Endothelial cell (in vitro differentiated cells): ENCODE measurements at places on chromosomes 2 and 18. TPM values are rescaled to one million over a fixed set of nuclear protein-coding genes. Genes with fewer than 3 reads are reported as not detected.

FAP gene
- total RNA-seq: not detected

- no peak overlapping the region for H3K27ac ChIP-seq
- peaks cover 8% of the 10 kb centered on the region for H3K4me1 ChIP-seq
Observed at GRCh38 chr18:46629361-46629760, 27.7 kb downstream of the LOXHD1 start.

PTRHD1 gene
- total RNA-seq: 36.0 TPM

GRCh38 chr2:120873958-120874887 is 138.6 kb downstream of the GLI2 start:
- H3K36me3 ChIP-seq: no peaks in the 10 kb centered on the region
- H3K27me3 ChIP-seq: peaks cover 5% of the 10 kb centered on the region
- peaks cover 8% of the 10 kb centered on the region for H3K4me1 ChIP-seq
- DNase-seq: no peak
- no peak overlapping the region for H3K27ac ChIP-seq
- H3K4me3 ChIP-seq: no peak overlapping the region

GRCh38 chr2:220157312-220157711 is 529.9 kb downstream of the SLC4A3 start:
- no peak overlapping the region for H3K27ac ChIP-seq
- H3K36me3 ChIP-seq: no peaks in the 10 kb centered on the region
- no peak overlapping the region for H3K4me3 ChIP-seq
- peaks cover 6% of the 10 kb centered on the region for H3K27me3 ChIP-seq
- no peaks in the 10 kb centered on the region for H3K4me1 ChIP-seq
- no peak for DNase-seq

DNA sequence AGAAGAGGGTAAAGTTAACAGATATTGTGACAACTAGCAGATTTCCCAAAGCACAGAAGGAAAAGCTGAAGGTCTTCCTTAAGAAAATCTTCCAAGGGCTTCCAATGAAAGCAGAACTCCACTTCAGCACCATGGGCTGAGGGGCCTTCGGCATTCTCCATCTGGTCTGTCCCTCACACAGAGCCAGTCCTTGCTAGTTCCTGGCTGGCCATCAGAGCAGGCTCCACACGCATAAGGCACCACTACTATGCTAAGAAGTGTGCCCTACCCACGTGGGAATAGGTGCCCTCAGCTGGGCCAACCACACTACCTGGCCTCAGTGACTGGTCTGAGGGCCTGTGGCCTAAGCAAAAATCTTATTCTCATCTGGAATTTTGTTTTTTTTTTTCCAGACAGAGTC is 73.5 kb downstream of the METTL4 start:
- no peak for DNase-seq
- no peaks in the 10 kb centered on the region for H3K36me3 ChIP-seq
- H3K4me3 ChIP-seq: no peak overlapping the region
- H3K27ac ChIP-seq: no peak overlapping the region

DNA sequence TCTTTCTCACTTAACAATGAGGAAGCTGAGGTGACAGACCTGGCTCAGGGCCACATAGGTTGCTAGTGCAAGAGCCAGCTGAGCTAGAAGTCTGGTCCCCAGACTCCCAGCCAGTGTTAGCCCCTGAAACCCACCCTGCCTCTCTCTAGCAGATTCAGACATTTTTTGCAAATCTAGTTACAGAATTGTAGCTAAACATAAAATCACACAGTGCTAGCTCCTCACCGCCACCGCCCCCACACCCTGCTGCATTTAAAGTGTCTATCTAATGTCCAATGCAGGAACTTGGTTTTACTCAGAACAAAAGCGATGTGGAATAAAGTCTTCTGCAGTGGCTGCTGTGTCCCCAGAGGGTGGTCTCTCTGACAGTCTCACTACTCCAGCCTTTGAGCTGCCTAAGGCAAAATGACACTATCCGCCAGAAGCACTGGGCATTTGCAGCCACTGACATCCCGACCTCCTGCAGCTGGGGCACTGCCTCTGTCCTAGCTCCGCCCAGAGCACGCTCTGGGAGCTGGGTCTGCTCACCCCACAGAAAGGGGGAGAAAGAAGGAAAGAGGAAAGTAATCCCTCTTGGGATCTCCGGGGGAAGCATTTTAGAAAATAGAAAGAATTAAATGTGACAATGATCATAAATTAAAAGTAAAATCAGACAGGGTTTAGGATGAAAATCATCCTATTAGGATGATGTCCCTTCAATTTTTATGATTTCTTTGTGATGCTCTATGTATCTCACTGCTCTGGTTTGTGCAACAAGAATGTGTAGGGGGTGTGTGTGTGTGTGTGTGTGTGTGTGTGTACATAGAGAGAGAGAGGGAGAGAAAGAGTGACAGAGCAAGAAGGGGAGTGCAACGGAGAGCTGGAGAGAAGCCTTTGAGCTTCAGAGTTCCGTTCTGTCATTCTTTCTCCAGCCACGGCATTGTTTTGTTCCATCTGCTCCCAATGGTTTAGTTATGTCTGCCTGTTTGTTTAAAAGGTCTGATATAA is 50.5 kb upstream of the ST8SIA3 start:
- H3K36me3 ChIP-seq: no peaks in the 10 kb centered on the region
- DNase-seq: no peak
- no peak overlapping the region for H3K4me3 ChIP-seq
- H3K4me1 ChIP-seq: no peaks in the 10 kb centered on the region

GRCh38 chr18:48734460-48734859 is 195.6 kb downstream of the CTIF start:
- peaks cover 3% of the 10 kb centered on the region for H3K27me3 ChIP-seq
- no peak overlapping the region for H3K27ac ChIP-seq
- H3K4me3 ChIP-seq: no peak overlapping the region
- peaks cover 6% of the 10 kb centered on the region for H3K36me3 ChIP-seq
- H3K4me1 ChIP-seq: peaks cover 43% of the 10 kb centered on the region
- DNase-seq: no peak

DNA sequence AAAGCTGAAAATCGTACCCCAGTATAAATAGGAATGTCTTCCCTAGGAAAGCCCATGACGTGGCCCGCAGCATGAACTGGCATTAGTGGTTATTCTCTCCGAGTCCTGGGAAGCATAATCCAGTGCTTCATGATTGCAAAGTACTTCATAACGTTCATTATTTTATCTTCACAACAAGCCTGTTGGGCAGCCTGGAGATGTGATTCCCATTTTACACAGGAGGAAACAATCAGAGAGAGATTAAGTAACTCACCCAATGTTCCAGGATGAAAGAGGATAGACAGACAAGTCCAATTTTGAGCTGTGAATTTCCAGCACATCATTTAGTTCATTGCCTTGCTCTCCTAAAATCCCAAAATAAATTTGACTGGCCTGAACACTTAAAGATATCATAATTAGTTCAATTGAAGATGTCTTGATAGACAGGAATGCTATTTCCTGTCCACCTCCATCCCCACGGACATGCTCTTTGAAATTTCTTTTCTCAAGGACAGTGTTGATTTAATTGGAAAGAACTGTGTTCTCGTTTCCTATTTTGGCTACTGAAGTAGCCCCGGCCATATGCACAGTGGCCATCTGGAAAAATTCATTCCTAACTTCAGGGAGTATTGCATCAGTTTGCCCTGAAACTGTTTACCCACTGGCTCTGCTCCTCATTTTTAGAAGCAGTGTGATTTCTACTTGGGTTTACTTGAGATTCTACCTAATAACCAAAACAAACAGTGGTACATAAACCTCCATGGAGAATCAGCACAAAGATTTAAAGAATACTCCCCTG is 93.9 kb downstream of the VWC2L start:
- H3K36me3 ChIP-seq: no peaks in the 10 kb centered on the region
- no peak overlapping the region for H3K4me3 ChIP-seq
- H3K27ac ChIP-seq: no peak overlapping the region
- H3K4me1 ChIP-seq: no peaks in the 10 kb centered on the region
- peaks cover 2% of the 10 kb centered on the region for H3K27me3 ChIP-seq
- DNase-seq: no peak

- peaks cover 22% of the 10 kb centered on the region for H3K4me1 ChIP-seq
- no peak for DNase-seq
- H3K36me3 ChIP-seq: no peaks in the 10 kb centered on the region
- no peak overlapping the region for H3K4me3 ChIP-seq
- no peak overlapping the region for H3K27ac ChIP-seq
Observed at GRCh38 chr2:149094217-149095015, 55.9 kb downstream of the LYPD6B start.
